NCI-H1105 treated with DMSO at 0.1 percent for 48 hours (cell line): ENCODE measurements at places on chromosomes 13 and 19.

GRCh38 chr19:10104665-10105508 is 1.3 kb upstream of the PPAN start:
- no peak for DNase-seq

- no peak for DNase-seq
Observed at GRCh38 chr13:32977321-32977720, 38.9 kb upstream of the KL start.

GRCh38 chr13:113775451-113776145 is 16.6 kb downstream of the TMEM255B start:
- no peak for DNase-seq

DNA sequence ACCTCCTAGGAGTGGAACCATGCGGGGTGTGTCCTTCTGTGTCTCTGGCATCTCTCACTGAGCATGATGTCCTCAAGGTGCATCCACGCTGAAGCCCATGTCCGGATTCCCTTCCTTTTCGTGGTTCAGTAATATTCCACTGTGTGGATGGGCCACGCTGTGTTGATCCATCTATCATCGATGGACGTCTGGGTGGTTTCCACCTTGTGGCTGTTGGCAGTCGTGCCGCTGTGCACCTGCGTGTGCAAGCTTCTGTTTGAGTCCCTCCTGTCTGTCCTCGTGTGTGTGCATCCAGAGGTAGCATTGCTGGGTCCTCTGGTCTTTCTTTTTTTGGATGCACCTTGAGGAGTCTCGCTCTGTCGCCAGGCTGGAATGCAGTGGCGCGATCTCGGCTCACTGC is 11.2 kb upstream of the GNA15 start:
- DNase-seq = no peak

- no peak for DNase-seq
Observed at GRCh38 chr19:42168206-42168605, 36.0 kb upstream of the POU2F2 start.

- peak; percentile 8 for DNase-seq
Observed at GRCh38 chr13:78326633-78327032, 276.7 kb downstream of the POU4F1 start.

GRCh38 chr13:22812793-22813192 is 368.0 kb upstream of the SGCG start:
- DNase-seq = peak; percentile 20

DNA sequence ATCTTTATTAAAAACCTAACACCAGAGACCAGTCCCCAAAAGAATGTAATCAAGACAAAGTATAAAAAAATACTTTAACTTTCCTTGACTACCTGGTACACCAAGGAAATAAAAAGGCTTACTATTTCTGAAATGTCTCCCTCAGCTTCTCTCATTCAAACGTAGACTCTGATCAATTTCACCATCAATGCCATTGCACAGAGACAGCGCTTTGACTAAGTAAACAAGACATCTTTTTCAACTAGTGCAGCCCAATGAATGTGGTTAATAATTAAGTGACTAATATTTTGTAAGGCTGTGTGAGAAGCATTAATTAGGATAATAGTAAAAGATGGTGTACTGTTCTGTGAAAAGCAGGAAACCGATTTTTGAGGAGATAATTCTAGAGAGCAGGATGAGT is 7.3 kb upstream of the RAP2A start:
- DNase-seq = no peak

GRCh38 chr13:113157929-113158747 is at the start of gene PROZ:
PROZ (plus strand) TSS chr13:113158648; CDS start chr13:113158661, 13 bp downstream.
- no peak for DNase-seq

DNA sequence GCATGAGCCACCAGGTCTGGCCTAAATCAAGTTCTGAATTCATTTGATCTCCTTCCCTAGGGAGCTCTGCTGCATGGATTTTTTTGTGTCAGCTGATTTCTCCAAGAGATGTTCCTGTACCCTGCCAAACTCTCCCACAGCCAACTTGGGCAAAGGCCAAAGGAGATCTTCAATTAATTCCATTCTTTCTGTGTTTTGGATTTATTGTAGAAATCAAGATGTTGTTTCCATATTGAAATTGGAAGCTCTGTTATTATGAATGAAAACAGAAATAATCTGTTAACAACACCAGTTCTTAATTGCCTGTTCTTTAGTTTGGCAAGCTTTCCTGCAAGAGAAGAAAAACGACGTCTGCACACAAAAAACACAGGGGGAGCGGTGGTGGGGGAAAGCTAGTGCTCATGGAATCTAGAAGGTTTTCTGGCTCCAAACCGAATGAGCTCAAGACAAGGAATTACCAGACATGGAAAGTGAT is 86.5 kb upstream of the ABCC4 start:
- DNase-seq = peak; percentile 61
